ENCODE measurements at places on chromosomes 16 and 17. TPM values are rescaled to one million over a fixed set of nuclear protein-coding genes. Genes with fewer than 3 reads are reported as not detected.

The TMIGD1 gene
- not detected for total RNA-seq

The LUC7L gene
- 50.4 TPM for total RNA-seq

The APOH gene
- total RNA-seq = not detected

The CDT1 gene
- 69.7 TPM for total RNA-seq

The TBC1D3H gene
- total RNA-seq = not detected

The DLG4 gene
- 26.9 TPM for total RNA-seq
